ENCODE measurements at places on chromosomes 3 and 15. TPM values are rescaled to one million over a fixed set of nuclear protein-coding genes. Genes with fewer than 3 reads are reported as not detected.

DNA sequence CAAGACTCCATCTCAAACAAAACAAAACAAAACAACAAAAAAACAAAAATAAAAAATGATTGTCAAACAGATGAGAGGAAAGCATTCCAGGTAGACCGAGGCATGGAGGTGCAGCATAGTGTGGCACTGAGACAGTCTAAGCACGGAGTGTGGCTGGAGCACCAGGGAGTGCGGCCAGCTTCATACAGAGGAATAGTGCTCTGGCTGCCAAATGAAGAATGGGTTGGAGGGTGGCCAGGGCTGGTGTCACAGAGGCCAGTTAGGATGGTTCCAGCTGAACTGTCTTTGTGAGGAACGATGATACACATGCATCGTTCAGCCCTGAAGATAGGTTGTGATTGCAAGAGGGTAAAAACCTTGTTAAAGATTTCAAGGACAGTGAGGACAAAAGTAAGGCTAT is 28.3 kb downstream of the MITF start:
- peak; percentile 72 for DNase-seq

GRCh38 chr15:45205192-45205591 is 17.4 kb upstream of the SHF start:
- DNase-seq: peak; percentile 43

DNA sequence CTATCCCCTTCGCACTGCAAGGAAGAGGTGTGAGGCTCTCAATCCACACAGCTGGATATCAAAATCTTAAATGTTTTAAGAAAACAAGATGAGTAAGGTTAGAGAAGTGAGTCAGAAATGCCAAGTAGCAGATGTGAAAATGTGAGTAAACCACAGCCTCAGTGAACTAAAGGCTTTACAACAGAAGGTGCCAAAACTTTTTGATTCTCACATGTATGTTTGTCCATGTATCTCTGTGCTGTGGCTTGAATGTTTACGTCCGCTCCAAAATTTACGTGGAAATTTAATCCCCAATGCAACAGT is 126.8 kb upstream of the PFN2 start:
- DNase-seq: no peak

- DNase-seq: no peak
Observed at GRCh38 chr15:31345606-31346366, 19.2 kb downstream of the KLF13 start.

DNA sequence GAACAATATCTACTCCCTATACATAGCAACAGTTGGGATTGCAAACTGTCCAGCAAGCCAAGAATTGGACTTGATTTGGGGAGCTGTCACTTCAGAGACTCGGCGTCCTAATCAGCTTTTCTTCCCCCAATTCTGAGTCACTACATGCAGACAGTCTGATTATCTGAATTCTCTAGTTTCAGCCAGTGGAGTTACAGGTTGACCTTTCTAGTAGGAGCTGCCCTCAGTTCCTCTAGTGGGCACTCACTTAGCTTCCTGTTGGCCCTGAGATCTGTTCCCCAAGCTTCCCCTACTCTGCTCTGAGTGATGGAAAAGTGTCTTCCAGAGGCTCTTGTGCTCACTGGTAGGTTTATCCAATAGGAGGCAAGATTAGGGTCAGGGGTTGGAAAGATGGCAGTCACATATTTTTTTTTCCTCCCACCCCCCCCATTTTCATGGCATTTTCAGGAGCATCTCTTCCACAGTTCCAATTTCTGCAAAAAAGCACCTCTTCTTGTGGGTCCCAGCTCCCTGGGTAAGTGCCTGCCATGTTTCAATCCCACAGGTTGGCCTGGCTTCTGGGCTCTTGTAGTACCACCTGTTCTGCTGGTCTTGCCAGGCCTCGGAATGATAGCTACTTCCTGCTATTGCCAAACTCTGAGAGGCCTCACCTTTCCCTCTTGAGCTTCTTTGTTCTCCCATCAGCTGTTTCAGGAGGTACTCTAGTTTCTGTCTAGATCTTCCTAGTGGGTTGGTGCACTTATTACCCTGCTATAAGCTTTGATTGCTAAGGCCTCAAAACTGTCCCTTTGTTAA is 182.2 kb downstream of the RAP2B start:
- no peak for DNase-seq

- DNase-seq: no peak
Observed at GRCh38 chr3:42438193-42438592, 27.8 kb upstream of the LYZL4 start.

- DNase-seq: no peak
Observed at GRCh38 chr3:61354604-61355003, 103.4 kb upstream of the FHIT start.

- DNase-seq: no peak
Observed at GRCh38 chr15:65204236-65204930, 6.9 kb downstream of the CILP start.

- DNase-seq: no peak
Observed at GRCh38 chr3:70556056-70556455, 243.6 kb upstream of the MDFIC2 start.

DNA sequence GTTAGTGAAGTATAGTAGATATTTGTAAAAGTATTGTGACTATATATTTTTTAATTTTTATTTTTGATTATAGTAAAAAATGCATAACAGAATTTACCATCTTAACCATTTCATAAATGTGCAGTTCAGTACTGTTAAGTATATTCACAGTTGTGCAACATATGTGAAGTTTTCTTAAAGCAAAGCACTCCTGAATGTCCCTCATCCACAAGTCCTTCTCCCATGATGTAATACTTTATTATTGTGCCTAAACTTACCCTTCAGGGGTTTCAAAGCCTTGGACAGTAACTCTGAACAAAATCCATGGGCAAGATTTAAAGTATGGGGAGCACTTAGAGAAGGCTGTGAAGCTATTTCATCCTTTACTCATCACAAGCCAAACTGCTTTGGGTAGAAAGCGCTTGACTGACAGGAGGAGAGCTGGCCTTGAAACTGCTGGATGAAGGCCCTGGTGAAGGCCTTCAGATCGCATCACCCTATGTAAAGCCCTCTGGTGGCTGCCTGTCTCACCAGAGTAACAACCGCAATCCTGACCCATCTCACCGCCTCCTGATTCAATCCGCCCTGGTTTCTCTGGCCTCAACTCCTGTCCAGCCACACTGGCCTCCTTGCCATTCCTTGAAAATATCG is 28.0 kb downstream of the LSM3 start:
- DNase-seq: no peak

GRCh38 chr3:182284793-182285192 is 508.5 kb upstream of the ATP11B start:
- no peak for DNase-seq

GRCh38 chr15:85534031-85534430 is 153.6 kb downstream of the AKAP13 start:
- no peak for DNase-seq

DNA sequence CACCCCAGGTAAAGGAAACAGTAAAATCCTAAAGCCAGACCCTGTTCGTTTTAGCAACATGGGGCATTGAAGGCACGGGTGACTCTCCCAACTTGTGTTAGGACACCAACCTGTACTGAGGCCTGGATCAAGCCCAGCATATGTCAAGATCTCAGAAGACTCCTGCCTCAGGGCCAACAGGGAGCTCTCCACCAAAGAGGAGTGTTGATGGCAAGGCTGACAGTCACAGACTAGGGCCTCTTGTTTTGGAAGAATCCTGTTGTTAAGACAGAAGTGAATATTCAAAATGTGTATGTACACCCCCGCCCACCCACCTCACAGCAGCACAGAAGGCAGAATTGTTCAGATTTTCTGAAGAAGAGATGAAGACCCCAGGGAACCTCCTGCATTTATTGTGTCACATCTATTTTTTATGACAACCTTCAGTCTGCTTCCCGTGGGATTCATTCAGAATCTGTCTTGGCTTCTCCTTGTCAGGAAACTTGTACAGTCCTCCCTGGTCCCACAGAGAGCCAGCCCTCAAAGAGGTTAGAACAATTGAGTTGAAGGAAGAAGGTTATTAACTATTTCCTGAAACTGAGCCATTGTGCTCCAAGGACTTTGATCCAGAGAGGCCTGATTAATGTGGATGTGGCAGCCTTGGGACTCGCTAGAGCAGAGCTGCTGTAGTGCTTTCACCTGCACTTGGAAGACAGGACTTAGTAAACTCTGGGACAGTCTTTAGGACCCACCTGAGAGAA is 61.7 kb upstream of the PLXNA1 start:
- no peak for DNase-seq

GRCh38 chr3:10474275-10474646 is 31.1 kb downstream of the ATP2B2 start:
- no peak for DNase-seq

GRCh38 chr15:85793641-85794597 is 806 bp downstream of the KLHL25 start:
- no peak for DNase-seq

DNA sequence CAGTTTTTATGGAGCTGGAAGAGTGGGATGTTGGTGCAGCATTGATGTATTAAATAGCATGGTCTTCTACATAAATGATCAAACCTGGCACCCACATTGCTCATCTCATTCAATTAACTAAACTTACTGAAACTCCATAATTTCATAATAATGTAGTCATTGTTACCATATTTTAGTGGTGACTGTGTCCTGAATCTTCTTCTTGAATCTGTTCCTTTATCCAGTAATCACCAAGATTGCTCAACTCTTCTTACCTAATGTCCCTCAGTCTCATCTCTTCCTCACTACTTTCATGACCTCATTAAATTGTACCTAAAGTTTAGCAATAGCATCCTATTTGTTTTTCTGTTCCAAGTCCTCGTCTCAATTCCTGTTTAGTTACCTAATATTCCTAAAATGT is 69.8 kb downstream of the FGF7 start:
- DNase-seq: no peak

- DNase-seq: peak; percentile 25
Observed at GRCh38 chr3:25897019-25897418, 107.1 kb downstream of the OXSM start.

DNA sequence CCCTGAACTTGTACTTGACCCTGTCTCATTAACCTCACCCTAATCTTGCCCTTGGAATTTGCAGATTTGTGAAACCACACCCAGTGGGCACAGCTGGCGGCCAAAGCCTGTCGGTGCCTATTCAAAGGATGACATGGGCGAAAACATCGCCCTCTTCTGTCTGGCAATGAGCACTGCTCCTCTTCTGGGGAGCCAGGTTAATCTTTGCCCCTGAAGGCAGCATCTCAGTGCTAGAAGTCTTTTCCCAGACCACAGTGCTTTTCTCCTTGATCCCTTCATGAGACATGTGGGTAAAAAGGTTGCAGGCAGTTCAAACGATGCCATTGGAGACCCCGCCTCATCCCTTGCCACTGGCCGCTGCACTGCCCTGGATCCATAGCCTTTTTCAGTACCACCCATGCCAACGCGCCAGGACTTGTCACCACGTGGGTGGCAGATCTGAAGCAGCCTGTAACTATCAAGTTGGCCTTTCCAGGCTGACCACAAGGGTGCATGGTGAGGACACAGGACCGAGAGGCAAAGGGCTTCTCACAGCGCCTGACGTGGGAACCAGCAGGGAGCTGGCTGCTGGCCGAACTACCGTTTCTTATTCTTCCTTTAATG is 6.5 kb upstream of the DNASE1L3 start:
- peak; percentile 74 for DNase-seq

DNA sequence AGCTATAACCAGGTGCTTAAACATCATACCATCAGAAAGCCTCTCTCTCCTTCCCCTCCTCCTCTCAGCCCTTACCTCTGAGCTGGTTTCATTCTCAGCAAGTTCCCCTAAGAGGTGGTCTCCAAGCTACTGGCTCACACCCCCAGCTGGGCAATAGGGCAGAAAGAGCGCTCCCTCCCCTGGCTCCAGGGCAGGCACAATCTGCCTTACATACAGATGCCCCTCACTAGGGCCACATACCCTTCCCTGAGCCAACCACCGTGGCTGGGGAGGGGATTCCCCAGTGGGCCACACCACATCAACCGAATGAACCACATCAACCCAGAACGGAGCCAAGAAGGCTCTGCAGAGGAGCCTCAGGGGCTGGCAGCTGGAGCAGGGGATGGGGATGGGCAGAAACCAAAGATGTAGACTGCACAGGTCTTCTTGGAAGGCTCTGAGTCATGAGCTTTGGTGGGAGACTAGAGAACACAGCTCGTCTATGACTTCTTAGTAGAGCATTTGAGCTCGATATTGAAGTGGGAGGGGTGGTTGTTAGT is 4.6 kb upstream of the FBLN2 start:
- DNase-seq: peak; percentile 71

Gene PLCD1
- total RNA-seq: 14.9 TPM

Gene IQCF6
- total RNA-seq: not detected

Gene KIAA1143
- total RNA-seq: 30.2 TPM

Gene RPP25
- total RNA-seq: 1.4 TPM

Gene SLC7A14
- total RNA-seq: not detected

Gene VEPH1
- 0.45 TPM for total RNA-seq

Gene APH1B
- 4.3 TPM for total RNA-seq

Gene IFT122
- total RNA-seq: 13.8 TPM

Gene LRRC28
- total RNA-seq: 22.7 TPM

Measured in heart left ventricle (tissue), 16 donors.